Hypothalamus (tissue), 51 donors: ENCODE measurements at places on chromosomes 12 and 14.

DNA sequence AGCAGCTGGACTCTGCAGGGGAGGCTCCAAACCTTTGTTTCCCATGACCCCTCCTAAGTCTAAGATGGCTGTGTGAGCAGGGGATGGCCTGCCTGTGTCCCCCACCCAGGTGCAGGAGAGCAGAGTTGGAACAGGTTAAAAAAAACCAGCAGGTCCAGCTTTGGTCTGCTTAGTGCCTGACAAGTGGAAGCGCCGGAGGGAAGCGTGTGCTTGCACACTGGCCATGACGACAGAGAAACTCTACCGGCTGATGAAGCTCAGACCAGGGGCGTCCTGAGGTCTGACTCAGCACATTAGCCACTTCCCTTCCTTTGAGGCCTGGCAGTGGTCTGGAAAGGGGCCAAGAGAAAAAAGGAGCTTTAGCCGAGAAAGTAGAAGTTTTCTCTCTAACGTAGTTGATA, 280.1 kb downstream of the VRK1 start:
- peak; percentile 27 for DNase-seq

DNA sequence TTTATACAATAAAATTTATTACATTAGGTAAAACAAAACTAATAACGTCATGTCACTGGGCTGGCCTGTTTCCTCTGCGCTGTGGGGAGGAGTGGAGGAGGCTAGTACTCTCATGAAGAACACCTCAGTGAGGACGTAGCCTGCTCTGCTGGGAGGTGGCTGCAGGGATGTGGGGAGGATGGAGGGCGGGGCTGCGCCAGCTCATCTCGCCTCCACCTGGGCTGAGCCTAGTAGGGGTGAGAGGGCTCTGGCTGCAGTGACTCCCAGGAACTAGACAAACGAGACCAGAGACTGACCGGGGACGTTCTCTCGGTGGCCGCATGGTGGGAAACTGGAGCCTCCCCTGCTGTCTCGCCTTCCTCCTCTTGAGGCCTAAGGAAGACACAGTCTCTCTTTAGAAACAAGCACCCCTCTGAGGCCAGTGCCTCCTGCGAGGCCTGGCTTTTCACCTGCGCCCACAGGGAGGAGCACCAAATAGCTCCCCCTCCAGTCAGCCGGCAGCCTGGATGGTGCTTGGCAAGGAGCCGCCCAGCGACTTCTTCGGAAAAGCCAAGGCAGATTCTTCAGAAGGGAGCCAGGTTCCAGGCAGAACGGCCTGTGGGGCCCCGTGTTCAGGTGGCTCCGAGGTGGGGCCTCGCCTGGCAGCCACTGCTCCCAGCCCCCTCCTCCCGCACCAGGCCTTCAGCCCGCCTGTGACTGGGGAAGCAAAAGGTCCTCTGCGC, 62.4 kb downstream of the PLEKHG3 start:
- no peak for DNase-seq

GRCh38 chr12:96514328-96514727, 25.0 kb downstream of the CFAP54 start:
- no peak for DNase-seq

- DNase-seq, result no peak
Measured at GRCh38 chr14:74594029-74594428, 18.0 kb downstream of the LTBP2 start.

DNA sequence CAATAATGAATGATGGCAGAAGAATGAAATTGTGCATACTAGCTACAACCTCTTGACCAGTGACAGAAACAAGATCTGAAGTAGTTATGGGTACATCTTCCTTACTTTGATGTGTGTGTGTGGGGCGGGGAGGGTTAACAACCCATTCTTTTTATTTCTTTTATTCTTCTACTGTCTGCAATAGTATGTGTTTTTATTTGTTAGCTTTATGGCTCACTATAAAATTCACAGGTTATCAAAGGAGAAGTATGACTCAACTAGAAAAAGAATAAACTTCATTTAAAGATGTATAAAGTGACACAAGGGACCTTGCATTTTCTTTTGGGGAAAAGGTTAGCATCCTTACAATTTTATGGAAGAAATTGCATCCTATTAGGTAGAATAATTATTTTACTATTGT, 430.5 kb downstream of the DAD1 start:
- DNase-seq, result no peak

DNA sequence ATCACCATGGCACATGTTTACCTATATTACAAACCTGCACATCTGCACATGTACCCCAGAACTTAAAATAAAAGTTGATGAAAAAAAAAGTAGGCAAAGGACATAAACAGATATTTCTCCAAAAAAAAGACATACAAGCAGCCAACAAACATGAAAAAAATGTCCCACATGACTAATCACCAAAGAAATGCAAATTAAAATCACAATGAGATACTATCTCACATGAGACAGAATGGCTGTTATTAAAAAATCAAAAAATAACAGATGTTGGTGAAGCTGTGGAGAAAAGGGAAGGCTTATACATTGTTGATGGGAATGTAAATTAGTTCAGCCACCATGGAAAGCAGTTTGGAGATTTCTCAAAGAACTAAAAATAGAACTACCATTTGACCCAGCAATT, 68.0 kb upstream of the FAR2 start:
- DNase-seq, result no peak

DNA sequence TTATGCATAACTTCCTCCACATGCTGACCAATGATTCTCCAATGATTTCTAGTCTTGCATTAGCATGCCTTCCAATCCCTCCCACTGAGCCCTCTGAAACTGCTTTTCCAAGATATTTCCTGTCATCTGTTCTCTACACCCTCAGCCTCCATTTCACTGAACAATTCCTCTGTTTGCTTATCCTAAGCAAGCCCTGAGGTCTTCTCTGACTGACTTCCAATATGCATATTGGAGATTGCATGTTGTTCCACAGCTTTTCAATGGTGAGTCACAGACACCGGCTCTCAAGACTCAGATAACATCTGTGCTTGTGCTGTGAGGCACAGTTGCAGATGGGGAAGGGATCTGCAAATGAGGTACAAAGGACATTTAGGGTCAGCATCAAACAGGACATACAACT, 141.0 kb downstream of the SLC16A7 start:
- DNase-seq, result no peak

DNA sequence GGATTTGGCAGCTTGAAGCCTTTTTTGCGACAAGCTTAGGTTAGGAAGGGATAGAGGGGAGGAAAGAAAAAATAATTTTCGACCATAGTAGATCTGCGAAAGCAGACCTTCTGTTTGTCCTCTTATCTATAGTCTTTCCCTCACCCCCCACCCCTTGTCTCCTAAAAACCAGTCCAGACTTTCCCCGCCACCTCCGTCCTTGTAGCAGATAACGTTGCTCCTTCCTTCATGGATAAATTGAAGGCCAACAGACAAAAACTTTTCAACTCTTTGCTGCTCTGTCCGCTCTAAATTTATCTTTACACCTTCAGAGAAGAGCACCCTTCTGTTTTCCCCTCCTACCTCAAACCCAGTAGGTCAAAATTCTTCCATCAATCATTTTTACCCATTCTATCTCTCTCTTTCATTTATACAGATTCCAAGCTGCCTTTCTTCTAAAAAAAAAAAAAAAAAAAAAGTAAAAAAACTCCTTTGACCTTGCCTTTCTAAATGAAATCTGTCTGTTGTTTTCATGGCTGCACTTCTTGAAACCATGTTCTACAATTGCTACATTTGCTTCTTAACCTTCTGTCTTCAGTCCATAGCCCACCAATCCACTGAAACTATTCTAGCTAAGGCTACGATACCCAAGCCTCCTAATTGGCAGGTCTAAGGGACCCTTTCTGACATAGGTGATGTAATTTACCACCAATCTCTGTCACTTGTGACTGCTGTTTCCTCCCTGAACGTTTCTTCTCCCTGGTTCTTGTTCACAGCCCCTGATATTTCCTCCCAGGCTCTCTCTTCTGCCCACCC, 11.1 kb upstream of the NEMF start:
- no peak for DNase-seq

- DNase-seq, result no peak
Measured at GRCh38 chr14:75690010-75690409, 29.0 kb downstream of the TTLL5 start.

- no peak for DNase-seq
Measured at GRCh38 chr12:4272424-4273272, 914 bp upstream of the CCND2 start.

DNA sequence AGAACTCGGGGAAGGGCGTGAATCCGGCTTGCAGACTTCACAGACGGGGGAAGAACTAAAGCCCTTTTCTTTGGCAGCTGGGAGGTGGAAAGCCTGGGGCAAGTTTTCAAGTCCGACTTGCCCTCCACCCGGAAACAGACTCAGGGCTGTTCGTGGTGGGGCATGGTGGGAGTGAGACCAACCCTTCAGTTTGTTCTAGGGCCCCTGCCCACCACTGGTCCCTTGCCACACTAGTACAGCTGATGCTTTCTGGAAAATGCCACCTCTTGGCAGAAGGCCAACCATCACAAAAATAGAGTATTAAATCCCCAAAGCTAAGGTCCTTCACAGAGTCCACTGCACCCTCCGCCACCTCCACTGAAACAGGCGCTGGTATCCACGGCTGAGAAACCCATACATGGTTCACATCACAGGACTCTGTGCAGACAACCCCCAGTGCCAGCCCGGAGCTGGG, 50.4 kb upstream of the DDX11 start:
- DNase-seq, result no peak

- DNase-seq, result no peak
Measured at GRCh38 chr12:124097701-124098100, 124.7 kb downstream of the ZNF664 start.

GRCh38 chr12:56723352-56723751, 1.7 kb downstream of the NACA start:
- no peak for DNase-seq

- DNase-seq, result no peak
Measured at GRCh38 chr12:4775936-4776335, 55.7 kb downstream of the GALNT8 start.

- peak; percentile 30 for DNase-seq
Measured at GRCh38 chr12:127280393-127281275, 986.3 kb upstream of the TMEM132C start.

- no peak for DNase-seq
Measured at GRCh38 chr12:94777936-94778335, 127.6 kb upstream of the TMCC3 start.

- no peak for DNase-seq
Measured at GRCh38 chr12:96177013-96177412, 17.2 kb upstream of the ELK3 start.

GRCh38 chr12:4172999-4173398, 100.6 kb upstream of the CCND2 start:
- DNase-seq, result no peak

DNA sequence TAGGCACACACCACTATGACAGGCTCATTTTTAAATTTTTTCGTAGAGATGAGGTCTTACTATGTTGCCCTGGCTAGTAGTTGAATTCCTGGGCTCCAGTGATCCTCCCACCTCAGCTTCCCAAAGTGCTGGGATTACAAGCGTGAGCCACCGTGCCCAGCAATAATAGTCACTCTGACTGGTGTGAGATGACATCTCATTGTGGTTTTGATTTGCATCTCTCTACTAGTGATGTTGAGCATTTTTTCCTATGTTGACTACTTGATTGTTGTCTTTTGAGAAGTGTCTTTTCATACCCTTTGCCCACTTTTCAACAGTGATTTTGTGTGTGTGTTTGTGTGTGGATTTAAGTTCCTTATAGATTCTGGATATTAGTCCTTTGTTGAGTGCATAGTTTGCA, 26.3 kb downstream of the ATP2A2 start:
- DNase-seq, result no peak

GRCh38 chr12:13772264-13772663, 209.1 kb downstream of the GRIN2B start:
- DNase-seq, result no peak

GRCh38 chr14:93712079-93712837, 76.0 kb downstream of the PRIMA1 start:
- DNase-seq, result no peak

GRCh38 chr12:109447482-109447881, 29.6 kb downstream of the KCTD10 start:
- no peak for DNase-seq

DNA sequence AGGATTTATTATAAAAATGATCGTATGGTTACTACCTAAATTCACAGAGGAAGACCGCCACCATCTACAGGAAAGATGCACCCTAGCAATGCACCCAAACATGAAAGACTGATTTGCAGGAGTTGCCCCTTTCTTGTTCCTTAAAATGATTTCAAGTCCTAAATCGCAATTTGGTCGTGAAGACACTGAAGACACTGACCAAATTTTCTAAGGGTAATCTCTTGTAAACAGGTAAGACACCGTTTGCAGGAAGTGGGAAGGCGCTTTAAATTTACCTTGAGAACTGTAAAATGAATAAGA, 1.0 kb downstream of the SOS2 start:
- DNase-seq, result no peak

GRCh38 chr12:99529966-99530365, 117.6 kb upstream of the GARIN6 start:
- no peak for DNase-seq
